Stimulated activated CD4-positive, alpha-beta T cell treated with anti-CD3 and anti-CD28 coated beads, TNF-alpha, amount 100 ng/mL, for 1 hour (primary cell): ENCODE measurements at places on chromosomes 2 and 18.
A peak's percentile ranks its signal among the peaks of the same experiment; 100 is the strongest.

DNA sequence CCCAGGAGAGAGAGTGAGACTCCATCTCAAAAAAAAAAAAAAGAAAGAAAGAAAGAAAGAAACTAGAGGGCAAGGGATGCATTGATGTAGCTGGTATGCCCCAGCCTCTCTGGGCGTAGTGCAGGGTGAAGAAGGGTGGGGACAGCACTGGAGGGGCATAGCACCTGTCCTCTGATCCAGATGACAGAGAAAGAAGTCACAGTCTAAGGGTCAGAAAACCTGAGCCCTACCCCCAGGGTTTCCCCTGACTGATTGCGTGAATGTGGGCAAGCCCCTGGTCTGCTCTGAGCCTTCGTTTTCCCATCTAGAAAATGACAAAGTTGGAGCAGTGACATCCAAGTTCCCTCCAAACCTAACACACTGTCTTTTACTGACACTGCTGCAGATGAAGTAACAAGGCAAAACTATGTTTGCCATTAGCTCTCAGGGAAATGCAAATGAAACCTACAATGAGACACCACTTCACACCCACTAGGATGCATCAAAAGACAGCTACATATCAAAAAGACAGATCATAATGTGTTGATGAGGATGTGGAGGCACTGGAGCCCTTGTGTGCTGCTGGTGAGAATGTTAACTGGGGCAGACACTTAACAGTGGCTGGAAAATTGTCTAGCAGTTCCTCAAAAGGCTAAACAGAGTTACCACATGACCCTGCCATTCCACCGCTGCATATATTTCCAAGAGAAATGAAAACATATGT is 19.5 kb upstream of the YWHAQ start:
- no peak for DNase-seq

DNA sequence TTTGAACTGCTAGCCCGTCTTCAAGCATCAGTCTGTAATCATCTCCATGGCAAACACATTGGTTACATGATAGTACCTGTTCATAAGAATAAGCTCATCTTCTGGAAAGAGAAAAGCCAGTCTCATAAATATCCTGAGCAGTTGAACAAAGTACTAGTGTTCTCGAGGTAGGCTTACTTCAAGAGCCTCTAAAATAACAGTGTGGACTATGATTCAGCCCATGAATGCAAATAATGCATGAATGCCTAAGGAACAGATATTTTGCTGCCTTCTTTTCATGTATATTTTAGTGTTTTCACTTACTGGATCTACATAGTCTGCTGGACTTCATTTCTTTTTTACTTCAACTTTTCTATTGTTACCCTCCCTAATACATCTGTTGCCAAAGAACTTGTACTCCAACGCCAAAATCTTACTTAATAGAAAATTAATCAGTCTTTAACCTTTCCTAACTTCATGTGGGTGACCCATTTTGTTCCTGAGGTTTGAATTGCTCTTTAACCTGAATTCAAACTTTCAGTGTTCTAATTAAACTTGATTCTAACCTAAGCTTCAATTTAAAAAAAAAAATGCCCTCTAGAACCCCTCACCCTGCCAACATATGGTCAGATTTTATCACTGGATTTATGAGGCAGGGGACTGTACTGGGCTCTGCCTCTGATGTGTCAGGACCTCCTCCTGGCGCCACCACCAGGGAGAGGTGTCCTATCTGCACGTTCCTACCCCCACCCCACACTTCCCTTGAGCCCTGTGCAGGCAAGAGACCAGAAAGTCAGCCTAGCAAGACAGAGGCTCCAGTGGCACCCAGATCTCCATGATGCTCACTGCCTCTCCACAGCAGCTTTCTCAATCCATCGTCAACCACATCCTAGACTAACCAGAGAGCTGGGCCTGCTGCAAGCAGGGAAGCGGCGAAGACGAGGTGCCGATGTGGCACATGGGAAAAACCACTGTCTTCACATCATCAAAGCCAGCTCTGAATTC is 264.7 kb upstream of the ID2 start:
- DNase-seq: no peak

GRCh38 chr2:86700690-86701089 is 19.4 kb upstream of the RMND5A start:
- DNase-seq: no peak

DNA sequence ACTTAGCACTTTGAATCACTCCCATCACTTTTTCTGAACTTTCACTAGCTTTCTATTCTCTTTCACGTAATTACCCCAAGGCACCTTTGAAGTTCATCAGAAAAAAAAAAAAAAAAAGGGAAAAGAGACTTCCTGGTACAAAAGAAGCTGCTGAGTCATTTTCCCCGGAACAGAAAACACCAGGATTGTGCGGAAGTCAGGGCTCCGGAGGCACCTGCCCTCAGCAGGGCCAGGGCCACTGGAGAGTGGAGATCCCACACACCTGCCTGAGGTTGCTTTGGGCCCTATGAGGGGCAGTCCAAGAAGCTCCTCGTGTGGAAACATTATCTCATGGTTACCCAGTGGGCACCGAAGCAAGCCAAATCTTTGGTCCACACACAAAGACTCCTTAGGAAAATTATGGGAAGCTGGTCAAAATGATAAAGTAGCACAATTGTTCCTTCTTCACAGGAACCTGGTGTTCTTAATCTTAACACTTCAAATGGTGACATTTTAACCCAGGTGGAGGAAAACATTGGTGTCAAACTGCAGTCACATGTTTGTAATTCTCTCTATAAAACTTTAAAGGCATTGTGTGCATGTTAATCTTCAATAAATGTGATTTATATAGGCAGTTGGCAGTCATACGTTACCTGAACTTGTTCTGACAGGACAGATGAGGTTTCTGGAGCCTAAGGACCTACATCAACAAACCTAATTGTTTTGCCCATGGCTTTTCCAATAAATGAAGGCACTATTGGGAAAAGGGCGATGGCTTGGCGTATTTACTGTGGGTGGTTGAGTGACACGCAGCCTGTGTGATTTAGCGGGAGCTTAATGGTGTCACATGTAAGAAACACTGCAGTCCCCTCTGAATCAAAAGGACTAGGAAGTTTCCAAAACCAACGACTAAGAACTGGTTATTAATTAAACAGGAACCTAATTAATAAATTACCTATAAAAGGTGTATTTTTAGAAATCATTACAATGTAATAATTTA is 23.4 kb upstream of the FAM110C start:
- DNase-seq: no peak

DNA sequence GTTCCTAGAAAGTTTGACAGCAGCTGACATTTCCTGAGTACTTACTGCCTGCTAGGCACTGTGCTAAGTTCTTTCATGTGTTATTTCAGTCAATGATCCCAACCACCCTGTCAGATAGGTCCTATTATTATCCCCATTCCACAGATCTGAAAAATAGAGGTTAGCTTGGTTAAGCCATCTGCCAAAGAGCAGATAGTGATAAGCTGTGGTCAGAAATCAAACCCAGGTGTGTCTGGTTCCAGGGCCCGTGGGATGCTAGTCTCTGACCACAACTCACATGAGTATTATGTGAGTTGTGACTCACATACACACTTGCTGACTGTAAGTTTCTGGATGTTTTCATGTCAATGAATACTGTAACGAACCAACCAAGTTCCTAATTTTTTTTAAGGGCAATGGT is 132.0 kb upstream of the APCDD1 start:
- DNase-seq: no peak

DNA sequence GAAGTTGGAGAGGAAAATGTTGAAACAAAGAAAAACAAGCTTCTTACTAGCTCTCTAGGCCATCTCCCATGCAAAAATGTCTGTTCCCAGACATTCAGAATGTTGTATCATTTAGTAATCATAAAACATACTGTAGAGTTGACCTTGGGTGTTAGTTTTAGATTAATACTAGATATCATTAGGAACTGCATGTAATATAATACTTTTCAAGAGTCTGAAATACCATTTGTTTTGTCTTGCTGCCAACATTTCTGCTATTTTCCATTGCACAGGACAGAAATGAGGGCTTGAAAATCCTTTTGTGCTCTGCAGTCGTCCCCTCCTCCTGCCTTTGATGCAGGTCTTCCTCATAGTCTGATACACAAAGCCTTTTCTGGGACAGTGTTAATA is 89.5 kb upstream of the RBMS1 start:
- DNase-seq: no peak

DNA sequence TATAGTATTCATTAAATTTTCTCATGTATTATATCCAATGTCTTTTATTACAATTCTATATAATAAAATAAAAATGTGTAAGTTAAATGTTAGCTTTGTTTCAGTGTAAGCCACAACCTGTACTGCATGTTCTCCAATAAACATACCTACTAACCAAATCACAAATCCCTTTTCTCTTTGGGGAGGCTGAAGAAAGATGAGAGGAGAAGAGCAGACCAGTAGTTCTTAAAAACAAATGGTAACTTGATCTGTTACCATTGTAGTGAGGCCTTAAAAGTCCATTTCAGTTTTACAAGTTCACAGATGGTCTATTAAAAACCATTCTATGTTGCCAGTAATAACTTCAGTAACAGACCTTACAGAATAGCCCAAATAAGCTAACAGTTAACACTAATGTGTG is 100.5 kb downstream of the SOS1 start:
- no peak for DNase-seq

- DNase-seq: peak; percentile 30
Observed at GRCh38 chr18:2906704-2907549, 60.1 kb downstream of the EMILIN2 start.

GRCh38 chr2:203395858-203396257 is 67.7 kb downstream of the ABI2 start:
- no peak for DNase-seq

DNA sequence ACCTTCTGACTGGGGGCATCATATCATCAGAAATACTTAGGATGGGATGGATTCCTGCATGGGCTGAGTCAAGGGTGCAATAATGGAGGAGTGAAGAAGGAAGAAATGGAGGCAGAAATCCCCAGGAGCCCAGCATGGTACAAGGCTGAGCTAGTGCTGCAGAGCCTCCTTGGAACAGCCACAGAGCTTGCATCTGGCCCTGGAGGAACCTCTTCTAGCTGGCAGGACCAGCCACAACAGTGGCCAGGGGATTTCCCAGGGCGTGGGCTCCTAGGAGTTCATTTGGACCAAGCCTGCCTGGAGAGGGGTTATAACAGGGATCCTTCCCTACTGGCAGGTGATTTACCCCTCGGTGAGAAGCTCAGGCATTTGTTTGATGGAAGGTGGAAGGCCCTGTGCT is 4.7 kb upstream of the IL37 start:
- DNase-seq: no peak

- DNase-seq: no peak
Observed at GRCh38 chr2:127640082-127641072, 5.6 kb upstream of the GPR17 start.

GRCh38 chr2:162174746-162175145 is 22.7 kb upstream of the GCG start:
- DNase-seq: no peak

DNA sequence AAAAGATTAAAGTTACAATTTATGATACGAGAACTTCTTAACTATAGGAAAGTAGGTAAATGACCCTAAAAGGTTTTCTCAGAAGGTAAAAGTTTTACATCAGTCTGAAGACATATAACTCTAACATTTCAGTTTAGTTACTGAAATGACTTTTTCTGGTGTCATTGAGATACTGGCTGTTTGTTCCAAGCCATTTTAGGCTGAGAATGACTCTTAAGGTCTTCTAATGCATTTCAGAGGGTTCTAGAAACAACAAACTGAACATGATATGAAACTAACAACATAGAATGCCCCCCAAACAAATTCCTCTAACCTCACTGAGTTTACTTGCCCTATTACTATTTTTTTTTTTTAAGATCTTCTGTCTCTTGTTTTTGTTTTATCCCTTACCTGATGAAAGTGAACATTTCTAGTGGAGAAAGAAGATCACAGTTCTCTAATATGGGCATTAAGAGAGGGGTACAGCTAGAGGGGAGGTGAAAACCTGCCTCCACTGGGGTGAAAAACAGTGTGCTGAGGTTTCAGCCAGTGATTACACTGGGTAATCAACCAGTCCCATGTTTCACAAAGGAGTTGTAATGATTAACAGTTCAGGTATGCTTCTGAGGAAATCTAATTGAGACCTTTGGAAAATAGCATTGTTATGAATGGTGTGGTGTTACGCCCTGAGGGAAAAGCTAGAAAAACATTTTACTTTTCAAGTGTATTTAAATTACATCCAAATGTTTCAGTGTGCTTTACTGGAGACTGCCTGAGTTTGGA is 11.2 kb downstream of the NABP1 start:
- no peak for DNase-seq

GRCh38 chr2:237879991-237880560 is 20.7 kb downstream of the RAMP1 start:
- no peak for DNase-seq

DNA sequence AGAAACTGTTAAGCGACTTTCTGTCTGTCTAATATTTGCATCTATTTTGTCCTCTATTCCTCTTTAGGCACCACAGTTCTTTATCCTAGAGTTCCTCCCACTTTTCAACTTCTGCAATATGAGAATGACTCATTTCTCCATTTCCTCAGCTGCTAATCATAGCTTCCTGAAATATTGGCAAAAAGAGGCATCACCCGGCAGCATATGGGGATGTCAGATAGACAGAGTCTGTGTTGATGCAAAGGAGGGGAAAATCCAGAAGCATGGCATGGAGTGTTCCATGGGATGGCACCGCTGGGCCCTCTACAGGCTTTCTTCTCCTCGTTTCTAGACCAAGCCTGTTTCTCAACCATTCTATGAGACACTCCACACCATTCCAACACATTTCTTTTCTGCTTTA is 93.4 kb downstream of the DOCK10 start:
- no peak for DNase-seq

DNA sequence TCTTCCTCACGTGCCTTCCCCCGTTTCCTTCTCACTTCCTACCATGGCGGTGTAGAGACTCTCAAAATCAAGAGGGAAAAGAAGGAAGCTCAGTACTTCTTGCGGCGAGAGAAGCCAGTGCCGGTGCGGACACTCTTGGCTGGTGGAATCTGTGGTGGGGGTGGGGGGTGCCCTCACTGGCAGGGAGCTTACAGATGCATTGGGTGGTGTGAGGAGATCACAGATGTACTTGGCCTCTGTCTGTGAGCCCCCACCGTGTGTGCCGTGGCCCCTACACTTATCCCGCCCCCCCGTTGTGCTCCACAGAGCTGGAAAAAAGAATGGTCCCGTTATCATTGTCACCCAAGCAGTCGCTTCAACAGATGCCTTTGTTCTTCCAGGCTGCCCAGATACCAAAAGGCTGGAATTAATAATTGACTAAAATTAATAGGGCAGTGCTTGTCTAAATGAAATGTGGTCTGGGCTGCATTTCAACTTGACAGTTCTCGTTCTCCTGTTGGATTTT is 79.8 kb downstream of the VAPA start:
- no peak for DNase-seq
